ENCODE measurements at places on chromosomes 13 and 19.

DNA sequence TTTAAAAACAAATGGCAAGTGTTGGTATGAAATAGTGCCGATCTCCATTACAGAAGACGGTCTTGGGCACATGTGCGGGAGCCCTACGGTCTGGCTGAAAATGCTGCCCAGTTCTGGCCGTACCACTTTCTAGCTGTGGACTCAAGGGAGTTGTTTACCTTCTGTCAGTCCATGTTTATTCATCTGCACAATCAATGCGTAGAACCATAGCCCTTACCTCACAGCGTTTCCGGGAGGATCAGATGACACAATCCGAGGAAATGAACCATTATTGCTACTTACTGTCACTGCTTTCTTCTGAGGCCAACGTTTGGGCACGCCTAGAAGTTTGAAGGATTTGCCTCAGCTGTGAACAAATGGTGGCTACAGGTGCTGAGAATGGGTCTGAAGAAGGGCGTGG, 31.2 kb downstream of the GADD45B start:
- DNase-seq, result no peak

DNA sequence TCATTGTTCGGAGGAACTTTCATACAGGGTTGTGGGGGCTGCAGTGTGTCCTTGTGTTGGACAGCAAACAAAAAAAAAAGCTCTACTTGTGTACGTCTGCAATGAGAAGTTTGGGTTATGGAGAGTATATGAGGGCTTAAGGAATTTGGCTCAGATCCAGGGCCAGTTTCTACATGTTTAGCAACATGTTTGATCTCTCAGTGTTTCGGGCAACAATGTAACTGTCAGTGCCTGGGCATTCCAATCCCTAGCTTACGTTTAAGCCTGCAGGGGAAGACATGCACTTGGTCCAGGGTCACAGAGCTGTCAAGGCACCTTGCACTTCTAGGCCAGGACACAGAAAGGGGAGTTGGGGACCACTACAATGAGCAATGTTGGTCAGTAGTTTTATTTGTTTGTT, 13.9 kb downstream of the ZNF543 start:
- no peak for DNase-seq

DNA sequence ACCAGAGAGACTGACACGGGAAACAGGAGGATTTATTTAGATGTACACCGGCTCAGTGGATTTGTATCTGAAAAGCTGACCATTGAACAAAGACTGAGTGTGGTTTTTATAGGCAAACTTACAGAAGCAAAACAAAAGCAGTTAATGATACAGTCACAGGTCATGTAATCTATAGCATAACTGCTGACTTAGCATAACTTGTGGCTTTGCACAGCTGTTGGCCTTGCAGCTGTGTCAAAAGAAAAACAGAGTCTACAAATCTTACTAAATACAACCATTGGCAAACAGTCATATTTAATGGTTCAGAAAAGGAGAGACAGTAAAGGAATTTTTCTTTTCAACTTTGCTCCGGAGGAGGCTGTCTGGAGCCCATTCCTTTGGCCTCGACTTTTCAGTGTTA, 2.3 kb upstream of the ILF3 start:
- DNase-seq, result no peak

GRCh38 chr19:55149078-55150003, at the start of gene TNNT1:
Gene TNNT1 (minus strand): TSS chr19:55149206. CDS start chr19:55147157, 2,049 bp downstream.
- no peak for DNase-seq

GRCh38 chr13:66468656-66469055, 761.5 kb downstream of the PCDH9 start:
- DNase-seq, result no peak

GRCh38 chr13:58994777-58995176, 1169.0 kb downstream of the DIAPH3 start:
- no peak for DNase-seq

- no peak for DNase-seq
These were observed 14.8 kb downstream of the CEBPG start for GRCh38 chr19:33388231-33388724.

DNA sequence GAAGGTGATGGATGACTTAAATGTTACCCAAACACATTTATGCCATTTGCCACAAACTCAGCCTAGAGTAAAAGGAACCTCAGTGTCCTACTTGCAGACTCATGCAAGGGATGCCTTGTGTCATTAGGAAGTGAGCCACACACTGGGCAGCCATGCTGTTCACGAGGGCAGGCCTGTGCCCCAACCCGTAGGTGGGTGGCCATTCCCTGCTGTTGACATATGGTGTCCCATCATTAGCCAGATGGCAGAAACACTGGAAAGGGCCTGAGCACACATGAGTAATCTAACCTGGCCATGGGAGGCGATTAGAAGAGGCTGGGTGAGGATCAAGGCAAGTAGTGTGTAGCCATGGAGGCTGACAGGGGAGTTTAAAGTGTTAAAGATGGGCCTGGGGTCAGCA, 9.7 kb upstream of the LRCH1 start:
- DNase-seq, result no peak

DNA sequence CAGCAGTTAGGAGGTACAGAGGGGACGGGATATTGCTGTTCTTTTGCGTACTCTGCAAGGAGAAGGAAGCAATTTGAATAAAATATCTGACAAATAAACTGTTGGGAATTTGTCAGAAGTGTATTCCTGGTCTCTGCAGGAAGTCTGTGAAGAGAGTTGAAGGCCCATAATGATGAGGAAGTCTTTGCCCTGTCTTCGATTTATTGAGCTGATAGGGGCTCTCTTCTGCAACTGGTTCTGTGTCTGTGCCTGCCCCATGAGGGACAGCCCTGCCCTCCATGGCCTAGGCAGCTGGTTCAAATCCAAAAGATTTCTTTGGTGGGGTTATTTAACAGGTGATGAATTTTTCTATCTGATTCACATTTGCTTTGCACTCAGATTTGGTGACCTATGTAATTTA, 339.7 kb upstream of the EDNRB start:
- DNase-seq, result no peak

GRCh38 chr13:31878052-31878451, 138.7 kb downstream of the RXFP2 start:
- no peak for DNase-seq

DNA sequence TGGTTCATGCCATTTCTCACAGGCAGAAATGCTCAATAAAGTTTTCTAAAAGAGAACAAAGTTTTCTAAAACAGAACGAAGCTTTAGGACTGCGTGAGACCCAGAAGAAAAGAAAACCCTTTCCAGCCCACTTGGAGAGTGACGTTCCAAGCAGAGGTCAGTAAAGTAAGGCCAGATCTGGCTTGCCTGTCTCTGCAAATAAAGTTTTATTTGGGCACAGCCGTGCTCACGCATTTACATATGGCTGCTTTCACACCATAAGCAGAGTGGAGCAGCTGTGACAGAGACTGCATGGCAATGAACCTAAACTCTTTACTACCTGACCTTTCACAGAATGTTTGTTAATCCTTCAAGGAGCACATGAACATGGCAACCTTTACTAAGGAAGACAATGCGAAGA, 23.6 kb downstream of the IRS2 start:
- no peak for DNase-seq

- no peak for DNase-seq
These were observed 1.1 kb upstream of the PROZ start for GRCh38 chr13:113157206-113157928.

- no peak for DNase-seq
These were observed 145.9 kb downstream of the OLFM4 start for GRCh38 chr13:53174545-53174944.

DNA sequence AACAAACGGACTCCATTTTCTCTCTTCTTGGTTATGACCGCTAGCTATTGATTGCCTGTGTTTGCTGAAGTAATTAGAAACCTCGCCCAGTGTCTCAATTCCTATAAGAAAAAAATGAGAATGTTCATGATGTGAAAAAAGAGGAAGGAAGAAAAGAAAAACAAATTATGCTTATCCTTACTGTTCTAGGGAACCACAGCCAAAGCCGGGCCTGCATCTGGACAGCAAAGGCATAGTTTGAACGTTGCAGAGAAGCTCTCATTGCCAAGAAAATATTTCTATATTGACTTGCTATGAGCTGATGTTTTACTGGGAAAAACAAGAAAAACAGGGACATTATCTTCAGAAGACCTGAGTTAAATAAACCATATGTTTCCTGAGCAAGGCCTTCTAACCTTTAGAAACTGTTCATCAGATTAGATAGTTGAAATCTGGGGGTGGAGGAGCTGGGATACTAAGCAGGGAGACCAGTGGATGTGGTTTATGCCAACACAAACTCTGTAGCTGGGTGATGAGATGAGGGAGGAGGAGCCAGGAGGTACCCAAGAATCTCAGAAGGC, 55.0 kb downstream of the EFNB2 start:
- DNase-seq, result no peak

DNA sequence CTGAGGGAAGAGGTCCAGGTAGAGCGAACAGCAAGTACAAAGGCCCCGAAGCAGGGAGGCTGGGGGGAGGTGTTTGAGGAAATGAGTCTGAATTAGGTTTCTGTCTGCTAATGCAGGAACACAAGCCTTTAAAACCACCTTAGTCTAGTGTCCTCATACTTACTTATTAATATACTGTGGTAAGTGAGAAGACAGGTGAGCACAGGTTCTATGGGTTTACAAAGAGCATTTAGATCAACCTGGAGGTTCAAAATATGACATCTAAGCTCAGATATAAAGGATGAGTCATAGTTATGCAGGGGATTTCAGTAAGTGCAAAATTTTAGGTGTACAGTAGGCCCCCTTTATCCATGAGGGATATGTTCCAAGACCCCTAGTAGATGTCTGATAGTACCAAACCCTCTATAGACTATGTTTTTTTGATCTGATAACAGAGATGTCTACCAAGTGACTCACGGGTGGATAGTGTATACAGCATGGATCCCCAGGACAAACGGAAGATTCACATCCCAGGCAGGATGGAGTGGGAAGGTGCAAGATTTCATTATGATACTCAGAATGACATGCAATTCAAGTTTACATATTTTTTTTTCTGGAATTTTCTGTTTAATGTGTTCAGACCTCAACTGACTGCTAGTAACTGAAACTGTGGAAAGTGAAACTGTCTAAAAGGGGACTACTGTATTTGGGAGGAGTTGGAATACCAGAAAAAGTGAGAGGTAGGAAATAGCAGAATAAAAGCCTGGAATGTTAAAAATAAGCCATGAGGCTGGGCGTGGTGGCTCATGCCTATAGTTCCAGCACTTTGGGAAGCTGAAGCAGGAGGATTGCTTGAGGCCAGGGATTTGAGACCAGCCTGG, 18.2 kb upstream of the MED4 start:
- DNase-seq, result no peak

DNA sequence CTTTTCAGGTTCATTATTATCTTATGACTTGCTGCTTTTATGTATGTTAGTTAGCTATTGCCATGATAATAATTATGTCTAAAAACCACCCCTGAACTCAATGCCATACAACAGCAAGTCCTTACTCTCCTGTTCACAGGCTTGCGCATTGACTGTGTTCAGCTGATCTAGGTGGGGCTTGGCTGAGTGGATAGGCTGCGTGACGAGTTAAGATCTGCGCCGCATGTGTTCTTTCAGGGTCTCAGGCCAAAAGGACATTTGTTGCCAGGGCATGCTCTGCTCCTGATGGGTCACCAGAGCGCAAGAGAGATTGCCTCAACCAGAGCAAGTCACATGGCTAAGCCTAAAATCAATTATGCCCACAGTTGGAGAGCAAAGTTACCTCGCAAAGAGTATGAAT, 859 bp downstream of the ZNF568 start:
- no peak for DNase-seq

DNA sequence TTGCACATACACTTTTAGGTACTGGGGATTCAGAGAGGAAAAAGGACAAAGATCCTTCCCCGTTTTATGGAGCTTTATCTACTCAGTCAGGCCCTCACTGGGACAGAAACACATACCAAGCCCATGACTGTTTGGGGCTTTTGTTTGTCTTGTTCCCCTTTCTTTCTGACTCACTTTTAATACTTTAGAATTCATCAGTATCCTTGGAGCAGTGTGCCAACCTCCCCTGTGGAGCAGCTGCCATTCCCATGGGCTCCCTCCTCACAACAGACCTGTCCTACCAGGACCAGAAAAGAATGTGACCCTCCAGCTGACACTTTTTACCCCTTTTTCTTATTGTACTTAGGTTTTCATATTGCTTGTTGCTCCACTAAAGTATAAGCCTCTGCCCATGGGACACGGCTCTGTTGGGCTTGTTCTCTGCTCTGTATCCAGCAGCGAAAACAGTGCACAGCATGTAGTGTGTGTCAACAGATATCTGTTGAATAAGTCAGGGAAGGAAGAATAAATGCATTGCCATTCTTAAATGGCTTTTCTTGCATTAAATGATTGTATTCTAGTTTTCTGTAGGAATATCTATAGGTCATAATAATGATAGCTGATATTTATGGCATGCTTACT, 431.1 kb downstream of the EFNB2 start:
- no peak for DNase-seq

GRCh38 chr19:34644991-34645461, 31.9 kb downstream of the SCGB2B2 start:
- no peak for DNase-seq

- no peak for DNase-seq
These were observed at the start of gene CEACAM7 for GRCh38 chr19:41688098-41688497. Gene CEACAM7 (minus strand): TSS chr19:41688270. CDS start chr19:41688165, 105 bp downstream.

- no peak for DNase-seq
These were observed 54.5 kb upstream of the GPI start for GRCh38 chr19:34310494-34310981.

DNA sequence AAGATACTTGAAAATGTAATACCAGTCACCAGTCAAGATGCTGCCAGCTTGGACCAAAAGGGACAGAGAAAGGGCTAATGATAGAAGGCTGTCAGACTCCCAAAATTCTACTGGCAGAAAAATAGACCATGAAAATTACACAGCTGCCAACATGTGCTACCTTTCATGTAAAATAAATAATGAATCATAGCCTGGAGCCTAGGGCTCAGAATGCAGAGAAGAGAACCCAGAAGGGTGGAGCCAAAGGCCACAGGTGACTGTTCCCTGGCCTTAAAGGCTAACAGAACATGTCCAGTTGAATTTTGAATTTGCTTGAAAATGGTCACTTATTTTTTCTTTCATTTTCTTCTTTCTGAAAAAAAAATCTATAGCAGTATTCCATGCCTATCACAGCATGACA, 1827.0 kb upstream of the MIR17HG start:
- no peak for DNase-seq
